HEK293T (cell line): ENCODE measurements at places on chromosomes 6 and 20.

DNA sequence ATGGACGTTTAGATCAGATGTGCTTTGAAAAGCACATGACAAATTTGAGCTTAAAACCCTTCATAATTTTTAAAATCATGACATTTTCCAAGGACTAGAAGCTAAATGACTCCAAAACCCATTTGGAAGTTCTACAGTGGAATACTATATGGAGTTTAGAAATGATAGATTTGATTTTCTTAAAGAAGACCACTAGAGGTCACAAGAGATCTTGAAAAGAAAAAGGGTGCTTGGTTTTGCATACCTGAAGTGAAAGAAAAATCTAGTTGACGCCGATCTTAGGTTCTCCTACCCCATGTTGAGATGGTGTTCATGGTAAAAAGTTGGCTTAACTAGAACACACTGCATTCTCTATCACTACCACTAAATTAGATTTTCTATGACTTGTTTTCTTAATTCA is 31.5 kb downstream of the CFAP61 start:
- DNase-seq = peak; percentile 30

GRCh38 chr6:34697904-34698559 is 1.5 kb upstream of the ILRUN start:
- DNase-seq = no peak

- DNase-seq = no peak
Measured at GRCh38 chr6:134373993-134374392, 56.1 kb upstream of the SGK1 start.

GRCh38 chr20:63682384-63683139 is 13.9 kb upstream of the TNFRSF6B start:
- DNase-seq = no peak

GRCh38 chr20:1423625-1424106 is 30.8 kb upstream of the FKBP1A start:
- DNase-seq = peak; percentile 49

GRCh38 chr6:154249499-154250298 is 106.9 kb downstream of the IPCEF1 start:
- DNase-seq = no peak

DNA sequence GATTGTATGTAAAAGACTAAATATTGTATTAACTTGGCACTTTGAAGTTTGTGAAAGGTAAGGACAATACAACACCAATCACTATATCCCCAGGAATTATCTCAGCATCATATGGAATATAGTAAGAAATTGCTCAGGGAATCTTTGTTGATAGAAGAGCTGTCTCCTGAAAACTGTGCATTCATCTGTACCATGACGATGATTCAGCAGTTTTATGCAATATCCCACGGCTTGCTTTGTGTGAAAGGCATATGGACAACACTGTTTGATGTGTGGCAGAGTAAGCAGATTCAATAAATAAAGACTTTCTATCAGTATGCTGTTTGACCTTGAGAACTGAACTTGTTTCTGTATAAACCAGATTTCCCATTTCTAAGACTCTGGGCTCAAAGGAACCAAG is 147.5 kb upstream of the PLN start:
- no peak for DNase-seq

DNA sequence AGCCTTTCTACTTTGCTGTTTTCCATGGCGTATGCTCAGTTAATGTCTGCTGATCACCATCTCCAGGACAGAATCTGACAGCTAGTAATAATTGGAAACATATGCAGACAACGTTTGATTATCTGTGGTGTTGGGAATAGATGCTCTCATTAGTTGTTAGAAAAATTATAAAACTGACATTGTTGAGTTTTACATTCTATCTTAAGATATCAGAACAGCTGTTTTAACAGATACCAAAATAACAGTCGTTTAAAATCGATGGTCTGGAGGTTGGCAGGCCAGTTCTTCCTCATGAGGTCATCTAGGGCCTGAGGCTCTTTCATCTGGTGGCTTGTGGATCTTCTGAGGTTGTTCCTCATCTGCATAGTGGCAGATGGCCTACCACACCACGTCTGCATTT is 137.6 kb downstream of the AIG1 start:
- no peak for DNase-seq

DNA sequence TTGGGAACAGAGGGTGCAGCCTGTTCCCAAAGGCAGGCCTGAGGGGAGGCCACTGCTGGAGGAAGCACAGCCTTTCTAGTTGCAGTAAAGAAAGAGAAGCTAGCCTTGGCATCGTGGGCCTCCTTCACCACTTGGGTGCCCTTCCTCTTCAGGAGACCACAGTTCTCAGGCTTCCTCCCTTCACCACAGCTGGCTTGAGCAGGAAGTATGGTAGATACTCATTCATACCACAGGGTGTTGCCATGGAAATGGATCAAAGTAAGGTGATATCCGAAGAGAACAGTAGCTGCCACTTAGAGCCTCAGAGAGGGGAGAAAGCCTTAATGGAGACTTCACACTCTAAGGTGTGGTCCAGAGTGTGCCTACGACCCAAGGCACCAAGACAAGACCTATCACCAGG is 120.4 kb upstream of the RIPOR2 start:
- no peak for DNase-seq

DNA sequence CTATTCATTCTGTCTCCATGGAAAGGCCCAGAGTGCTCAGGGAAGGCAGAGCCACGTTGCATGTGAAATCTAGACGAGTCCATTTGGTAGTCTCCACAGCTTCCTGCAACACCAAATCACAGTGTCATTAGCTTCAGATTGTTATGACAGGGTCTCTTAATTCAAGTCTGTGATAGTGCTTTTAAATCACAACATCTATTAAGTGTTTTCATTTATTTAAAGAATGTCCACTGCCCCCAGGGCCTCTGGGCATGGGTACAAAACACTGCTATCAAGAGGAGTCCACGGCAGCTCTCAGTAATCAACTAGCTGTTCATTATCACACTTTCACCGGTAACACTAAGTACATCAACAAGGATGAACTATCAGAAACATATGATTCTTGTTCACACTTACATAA is 455.9 kb upstream of the JARID2 start:
- no peak for DNase-seq

DNA sequence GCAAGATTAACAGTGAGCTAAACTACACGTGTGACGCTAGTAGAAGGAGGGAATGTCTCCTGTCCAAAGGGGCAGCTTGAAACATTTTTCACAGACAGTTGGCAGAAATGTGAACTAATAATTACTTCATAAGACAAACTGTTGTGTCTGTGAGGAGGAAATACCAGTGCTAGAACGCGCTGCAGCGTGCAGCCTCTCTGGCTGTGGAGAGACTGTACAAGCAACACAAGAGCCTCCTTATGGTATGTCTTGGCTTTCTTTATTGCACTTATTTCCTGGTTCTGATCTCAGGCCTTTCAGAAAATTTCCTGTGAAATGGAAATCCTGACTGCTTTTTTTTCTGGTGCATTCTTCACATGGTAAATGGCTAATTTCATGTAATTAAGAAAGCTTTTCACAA is 25.3 kb upstream of the TIAM2 start:
- DNase-seq = no peak

GRCh38 chr6:44762496-44762895 is 375.0 kb downstream of the CDC5L start:
- DNase-seq = no peak

- DNase-seq = no peak
Measured at GRCh38 chr20:59253779-59254319, 46.6 kb upstream of the EDN3 start.

GRCh38 chr20:33703498-33704137 is 16.5 kb downstream of the PXMP4 start:
- no peak for DNase-seq

GRCh38 chr6:158057213-158057987 is 75.7 kb downstream of the SYNJ2 start:
- DNase-seq = no peak

DNA sequence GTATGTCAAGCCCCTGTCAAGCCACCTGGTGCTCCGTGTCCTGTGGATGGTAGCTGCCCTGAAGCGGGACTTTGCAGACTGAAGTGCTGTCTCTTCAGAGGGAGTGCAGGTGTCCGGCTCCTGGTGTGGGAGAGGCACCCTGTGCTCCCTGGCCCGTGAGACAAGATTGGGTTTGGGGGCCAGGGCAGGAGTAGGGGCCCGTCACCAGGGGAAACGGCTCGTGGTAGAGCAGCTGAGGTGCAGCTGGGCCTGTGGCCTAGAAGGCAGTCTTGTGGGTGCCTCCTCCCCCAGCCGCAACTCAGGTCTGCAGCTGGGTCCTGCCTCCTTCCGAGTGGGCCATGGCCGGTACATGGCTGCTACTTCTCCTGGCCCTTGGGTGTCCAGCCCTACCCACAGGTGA is at the start of gene PTCRA:
Gene PTCRA, plus strand, starts transcription at position 322 of the 400 bp plus-strand sequence. Its CDS starts 17 bp downstream, at position 339.
- no peak for DNase-seq

DNA sequence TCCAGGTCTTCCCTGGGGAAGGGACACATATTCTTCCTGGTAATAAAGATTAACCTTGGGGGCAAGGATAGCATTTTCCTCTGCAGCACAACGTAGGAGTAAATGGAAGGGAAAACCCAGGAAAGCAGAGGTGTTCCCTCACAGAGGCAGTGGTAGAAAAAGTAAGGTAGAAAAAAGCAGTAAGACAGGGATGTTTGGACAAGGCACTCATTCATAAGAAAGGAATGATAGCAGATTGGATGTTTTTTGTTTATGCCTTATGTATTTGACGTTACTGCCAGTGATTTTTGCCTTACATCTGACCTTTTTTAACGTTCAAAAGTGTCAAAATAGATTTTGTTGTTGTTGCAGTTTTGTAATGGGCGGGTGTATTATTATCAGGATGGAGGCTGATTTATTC is 395.0 kb downstream of the CDKAL1 start:
- DNase-seq = no peak

- DNase-seq = no peak
Measured at GRCh38 chr6:114651611-114652010, 308.8 kb upstream of the HS3ST5 start.

- no peak for DNase-seq
Measured at GRCh38 chr20:50303573-50304500, 113.2 kb downstream of the CEBPB start.

DNA sequence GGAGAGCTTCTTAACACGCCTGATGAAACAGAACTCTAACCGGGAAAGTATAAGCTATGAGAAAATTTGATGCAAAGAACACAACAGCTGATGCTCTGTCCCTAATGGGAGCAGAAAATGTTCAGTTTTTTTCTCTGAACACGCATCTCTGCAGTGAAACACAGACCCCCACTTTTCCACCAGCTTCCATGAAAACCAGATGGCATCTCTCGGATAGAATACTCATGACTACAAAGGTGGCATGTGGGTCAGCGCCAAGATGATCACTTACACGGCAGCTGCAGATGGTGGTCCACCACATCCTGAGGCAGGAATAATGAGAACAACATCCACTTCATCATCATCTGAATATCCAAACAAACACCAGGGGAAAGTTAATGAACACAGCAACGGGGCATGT is 85.2 kb upstream of the CNR1 start:
- DNase-seq = no peak

- DNase-seq = no peak
Measured at GRCh38 chr6:36743538-36744303, 46.1 kb downstream of the RAB44 start.

DNA sequence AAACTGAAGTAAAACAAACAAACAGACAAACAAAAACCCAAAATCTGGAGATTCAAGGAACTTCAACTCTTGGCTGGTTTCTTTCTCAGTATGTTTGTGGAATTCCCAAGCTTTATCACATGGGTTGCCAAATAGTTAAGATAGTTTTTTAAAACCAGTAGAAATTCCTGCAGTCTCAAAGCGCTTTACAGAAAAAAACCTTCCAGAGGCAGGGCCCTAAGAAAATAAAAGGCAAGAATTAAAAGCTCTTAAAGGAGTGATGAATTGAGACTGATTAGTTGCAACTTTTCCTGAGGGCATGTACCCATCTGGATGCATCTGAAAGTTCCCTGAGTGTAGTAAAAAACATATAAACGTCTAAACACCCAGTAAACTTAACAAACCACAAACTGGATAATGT is 25.9 kb upstream of the PTCHD4 start:
- no peak for DNase-seq

GRCh38 chr6:166032366-166033200 is 135.1 kb downstream of the TBXT start:
- peak; percentile 36 for DNase-seq

GRCh38 chr6:46411456-46412197 is 79.6 kb downstream of the RCAN2 start:
- DNase-seq = no peak

GRCh38 chr6:33490198-33490597 is 35.8 kb downstream of the ZBTB9 start:
- DNase-seq = no peak

GRCh38 chr20:25054995-25055629 is 2.8 kb downstream of the ACSS1 start:
- no peak for DNase-seq

- DNase-seq = no peak
Measured at GRCh38 chr6:157982563-157983405, 1.1 kb downstream of the SYNJ2 start.

DNA sequence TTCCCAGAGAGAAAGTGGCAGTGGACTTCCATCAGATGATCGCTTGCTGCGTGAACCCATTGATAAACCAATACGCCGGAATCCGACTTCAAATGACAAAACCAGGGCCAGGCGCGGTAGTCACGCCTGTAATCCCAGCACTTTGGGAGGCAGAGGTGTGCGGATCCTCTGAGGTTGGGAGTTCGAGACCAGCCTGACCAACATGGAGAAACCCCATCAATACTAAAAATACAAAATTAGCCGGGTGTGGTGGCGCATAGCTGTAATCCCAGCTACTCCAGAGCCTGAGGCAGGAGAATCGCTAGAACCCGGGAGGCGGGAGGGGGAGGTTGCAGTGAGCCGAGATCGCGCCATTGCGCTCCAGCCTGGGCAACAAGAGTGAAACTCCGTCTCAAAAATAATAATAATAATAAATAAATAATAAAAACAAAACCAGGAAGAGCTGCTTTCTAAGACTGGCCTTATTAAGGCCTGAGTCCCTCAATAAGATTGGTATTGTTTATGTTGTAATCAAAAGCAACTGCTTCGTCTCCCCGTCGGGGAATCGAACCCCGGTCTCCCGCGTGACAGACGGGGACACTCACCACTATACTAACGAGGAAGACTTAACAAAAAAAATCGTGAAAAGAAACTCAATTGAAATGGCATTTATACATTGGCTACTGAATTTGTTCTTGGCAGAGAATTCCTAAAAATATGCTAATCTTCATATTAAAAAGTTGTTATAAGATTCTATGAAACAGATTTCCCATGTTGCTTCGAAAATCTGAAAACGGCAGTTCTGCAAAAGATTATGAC is 110.2 kb upstream of the ZNF184 start:
- DNase-seq = peak; percentile 52

DNA sequence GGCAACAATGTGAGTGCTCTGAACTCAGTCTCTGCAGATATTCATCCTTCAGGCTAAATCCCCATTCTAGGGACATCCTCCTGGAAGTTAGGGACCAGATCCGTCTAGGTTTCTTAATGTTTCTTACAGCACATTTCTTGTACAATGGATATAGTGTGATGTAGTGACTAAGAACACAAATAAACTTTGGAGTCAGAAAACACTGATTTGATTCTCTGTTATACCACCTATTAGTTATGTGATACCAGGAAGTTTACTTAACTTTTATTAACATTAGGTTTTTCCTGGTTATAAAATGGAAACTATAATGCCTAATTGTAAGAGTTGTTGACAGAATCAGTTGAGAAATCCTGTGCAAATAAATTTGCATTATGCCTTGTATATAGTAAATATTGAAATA is 57.6 kb upstream of the KCNQ5 start:
- no peak for DNase-seq
